ENCODE measurements at places on chromosomes 12 and 14.

- no peaks in the 10 kb centered on the region for H3K27me3 ChIP-seq
- H3K27ac ChIP-seq: peak overlapping the region; percentile 68
- peaks cover 27% of the 10 kb centered on the region for H3K36me3 ChIP-seq
These were observed 5.0 kb downstream of the CREBL2 start for GRCh38 chr12:12616512-12617310.

- no peak overlapping the region for H3K4me3 ChIP-seq
- H3K4me1 ChIP-seq: peaks cover 11% of the 10 kb centered on the region
- no peak overlapping the region for H3K27ac ChIP-seq
- H3K27me3 ChIP-seq: no peaks in the 10 kb centered on the region
- H3K36me3 ChIP-seq: no peaks in the 10 kb centered on the region
These were observed 7.4 kb upstream of the ATG101 start for GRCh38 chr12:52062167-52063081.

DNA sequence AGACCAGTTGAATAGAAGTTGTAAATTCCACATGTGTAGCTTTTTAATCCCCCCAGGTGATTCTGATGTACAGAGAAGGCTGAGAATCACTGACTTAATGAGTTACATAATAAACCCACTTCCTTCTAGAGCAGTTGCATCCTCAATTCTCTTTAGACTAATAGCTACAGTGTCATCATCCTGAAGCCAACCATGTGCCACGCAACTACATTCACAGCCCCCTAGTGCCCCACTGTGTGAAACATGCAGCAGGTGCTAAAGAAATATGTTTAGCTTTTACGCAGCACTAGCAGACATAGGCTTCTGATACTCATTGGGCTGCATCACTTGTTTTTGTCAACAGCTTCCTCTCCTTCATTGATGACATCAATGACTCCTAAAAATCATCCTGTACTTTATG is 1168.3 kb downstream of the BCL11B start:
- H3K4me3 ChIP-seq: no peak overlapping the region
- H3K36me3 ChIP-seq: peaks cover 16% of the 10 kb centered on the region
- H3K27ac ChIP-seq: no peak overlapping the region
- H3K4me1 ChIP-seq: peaks cover 44% of the 10 kb centered on the region
- H3K27me3 ChIP-seq: no peaks in the 10 kb centered on the region
- DNase-seq: peak; percentile 11

DNA sequence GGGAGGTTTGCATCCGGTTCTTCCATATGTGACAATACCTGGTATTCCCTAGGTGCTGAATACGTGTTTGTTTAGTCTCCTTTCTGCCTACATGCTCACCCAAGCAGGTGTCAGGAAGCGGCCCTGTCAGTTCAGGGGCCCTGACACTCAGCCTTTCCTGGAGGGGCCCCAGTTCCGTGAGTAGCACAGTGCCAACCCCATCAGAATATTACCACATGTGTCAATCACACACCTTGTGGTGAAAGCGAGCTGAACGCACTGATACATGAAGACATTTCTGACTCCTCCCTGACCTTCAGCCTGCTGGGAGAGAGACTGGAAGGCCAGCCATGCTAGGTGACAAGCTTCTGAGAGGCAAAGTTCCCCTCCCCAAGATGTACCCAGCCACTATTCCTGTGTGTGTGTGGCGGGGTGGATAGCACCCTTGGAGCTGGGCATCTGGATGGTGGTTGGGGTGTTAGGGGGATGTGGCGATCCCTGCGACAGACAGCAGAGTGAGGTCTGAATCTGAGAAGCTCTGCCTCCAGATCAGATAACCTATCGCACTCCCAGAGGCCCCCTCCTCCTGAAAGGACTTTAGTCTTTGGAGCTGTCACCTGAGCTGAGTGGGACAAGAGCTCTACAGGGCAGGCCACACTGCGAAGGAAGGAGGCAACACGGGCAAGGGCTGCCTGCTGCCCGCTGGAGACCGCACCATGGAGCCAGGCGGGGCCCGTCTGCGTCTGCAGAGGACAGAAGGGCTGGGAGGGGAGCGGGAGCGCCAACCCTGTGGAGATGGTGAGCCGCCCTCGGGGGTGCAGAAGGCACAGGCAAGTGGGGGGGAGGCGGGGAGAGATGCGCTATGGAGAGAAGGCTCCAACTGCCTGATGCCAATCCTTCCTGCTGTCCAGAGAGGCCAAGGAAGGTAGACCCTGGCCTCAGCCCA is at the start of gene SOAT2:
SOAT2 (plus strand) TSS at position 604 of the 925 bp plus-strand sequence; CDS start at position 696, 92 bp downstream.
- H3K27ac ChIP-seq: peak within 1 kb of the TSS; percentile 70
- peak within 1 kb of the TSS; percentile 73 for H3K4me3 ChIP-seq
- H3K27me3 ChIP-seq: no peaks in the 10 kb centered on the region
- H3K36me3 ChIP-seq: no peaks in the 10 kb centered on the region
- peak; percentile 55 for DNase-seq
